ENCODE measurements at places on chromosomes 5 and 9.

DNA sequence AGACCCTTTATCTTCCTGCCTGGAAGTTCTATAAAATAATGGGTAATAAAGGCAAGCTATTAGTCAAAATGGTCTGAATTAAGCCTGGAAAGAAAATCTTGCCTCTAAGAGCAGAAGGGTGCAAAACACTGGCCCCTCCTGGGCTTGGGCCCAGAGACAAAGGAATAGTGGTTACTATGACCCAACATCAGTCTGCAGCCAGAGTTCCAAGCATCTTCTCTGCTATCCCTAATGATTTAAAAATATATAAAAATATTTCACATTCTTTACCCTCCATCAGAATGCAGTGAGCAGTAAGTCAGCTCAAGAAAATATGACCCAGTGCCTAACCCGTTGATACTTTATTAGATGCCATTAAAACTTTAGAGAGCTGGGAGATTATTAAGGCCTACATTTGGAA is 14.7 kb downstream of the TNFAIP8 start:
- DNase-seq: no peak

DNA sequence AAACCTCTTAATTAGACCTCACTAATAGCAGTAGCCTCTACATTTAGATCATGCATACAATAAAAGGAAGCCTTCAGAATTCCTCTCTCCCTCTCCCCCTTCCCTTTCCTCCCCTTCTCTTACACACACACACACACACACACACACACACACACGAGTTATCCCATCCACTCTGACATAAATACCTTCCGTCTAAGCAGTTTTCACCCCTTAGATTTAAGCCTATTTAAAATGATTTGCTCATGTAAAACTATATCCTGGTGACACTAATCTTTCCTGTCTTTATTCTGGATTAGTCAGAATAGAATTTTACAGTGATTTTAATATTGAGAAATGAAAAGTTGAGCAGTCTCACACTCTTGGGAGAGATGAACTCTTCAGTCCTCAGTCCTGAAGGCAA is 35.0 kb downstream of the PRELID2 start:
- no peak for DNase-seq

GRCh38 chr9:76109953-76110352 is 219.5 kb downstream of the PCSK5 start:
- DNase-seq: no peak

DNA sequence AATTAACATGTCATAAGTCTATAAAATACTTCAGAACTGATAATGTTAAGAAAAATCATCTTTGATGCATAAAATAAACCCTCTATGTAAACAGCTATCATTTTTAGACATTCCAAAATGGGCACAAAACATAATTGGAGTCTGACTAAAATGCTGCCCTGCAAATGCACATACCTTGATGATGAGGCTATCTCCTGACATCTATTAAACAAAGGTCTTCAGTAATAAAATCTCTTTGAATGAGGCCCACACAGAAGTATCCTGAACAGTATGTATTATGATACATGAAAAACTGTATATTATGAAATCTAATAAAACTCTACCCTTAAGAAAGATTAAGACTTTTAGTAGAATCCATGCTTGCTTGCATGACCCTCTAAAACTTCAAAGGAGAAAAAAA is 66.1 kb downstream of the FBXL17 start:
- DNase-seq: no peak

- no peak for DNase-seq
These were observed 20.0 kb downstream of the STC2 start for GRCh38 chr5:173308226-173308625.

GRCh38 chr5:96244696-96245095 is 188.4 kb downstream of the PCSK1 start:
- no peak for DNase-seq

- DNase-seq: no peak
These were observed 40.8 kb downstream of the PRDM6 start for GRCh38 chr5:123129811-123130210.

GRCh38 chr5:124655921-124656511 is 90.4 kb downstream of the ZNF608 start:
- DNase-seq: peak; percentile 78

DNA sequence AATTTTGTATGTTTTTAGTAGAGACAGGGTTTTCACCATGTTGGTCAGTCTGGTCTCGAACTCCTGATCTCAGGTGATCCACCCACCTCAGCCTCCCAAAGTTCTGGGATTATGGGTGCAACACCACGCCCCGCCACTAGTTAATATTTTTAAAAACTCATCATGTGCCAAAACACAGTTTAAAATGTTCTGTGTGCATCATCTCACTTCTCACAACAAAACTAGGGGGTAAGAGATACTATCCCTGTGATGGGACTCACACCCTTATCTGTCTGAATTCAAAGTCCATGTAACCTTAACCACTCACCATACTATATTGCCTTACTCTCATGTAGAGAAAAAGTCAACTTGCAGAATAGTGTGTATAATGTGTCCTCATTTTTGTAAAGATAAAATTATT is 2.6 kb downstream of the PKD2L2 start:
- DNase-seq: no peak

DNA sequence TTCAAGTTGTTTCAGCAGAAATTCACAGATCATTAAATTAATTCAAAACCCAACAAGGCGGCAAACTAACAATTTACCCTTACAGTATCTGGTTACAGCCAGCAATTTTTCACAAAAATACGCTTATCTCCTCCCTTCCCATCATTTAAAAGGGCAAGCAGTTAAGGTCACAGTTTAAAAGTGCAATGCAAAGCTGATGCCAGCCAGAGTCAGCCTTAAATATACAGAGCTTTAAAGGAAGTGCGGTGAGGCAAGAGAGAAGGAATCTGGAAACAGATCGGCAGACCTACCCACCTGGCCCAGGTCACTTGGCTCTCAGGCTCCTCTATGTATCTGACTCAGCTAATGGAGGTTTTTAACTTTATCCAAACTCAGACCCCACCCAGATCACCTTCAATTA is 31.0 kb downstream of the EPB41L4A start:
- no peak for DNase-seq

- DNase-seq: no peak
These were observed 159.4 kb downstream of the CEMIP2 start for GRCh38 chr9:71608825-71609447.

DNA sequence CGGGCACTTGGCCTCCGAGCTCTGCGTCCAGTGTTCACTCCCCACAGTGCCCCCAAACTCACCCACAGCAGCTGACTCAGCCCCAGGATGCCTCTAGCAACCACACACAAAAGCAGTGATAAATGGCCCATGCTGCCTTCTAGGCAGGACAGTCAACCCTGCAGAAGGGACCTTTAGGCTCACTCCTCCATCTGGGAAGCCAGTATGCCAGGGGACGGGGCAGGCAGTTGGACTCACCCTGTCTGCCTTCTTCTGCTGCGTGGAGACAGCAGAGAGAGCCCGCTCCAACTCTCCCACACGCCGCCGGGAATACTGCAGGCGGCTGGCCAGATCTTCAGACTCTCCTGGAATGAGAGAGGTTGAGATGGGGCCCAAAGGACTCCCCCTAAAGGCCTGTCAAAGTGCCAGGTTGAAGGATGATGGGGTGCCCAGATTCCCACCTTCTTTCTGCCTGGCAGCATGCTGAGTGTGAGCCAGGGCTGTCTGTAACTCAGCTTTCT is 10.4 kb downstream of the GOLGA2 start:
- DNase-seq: no peak

DNA sequence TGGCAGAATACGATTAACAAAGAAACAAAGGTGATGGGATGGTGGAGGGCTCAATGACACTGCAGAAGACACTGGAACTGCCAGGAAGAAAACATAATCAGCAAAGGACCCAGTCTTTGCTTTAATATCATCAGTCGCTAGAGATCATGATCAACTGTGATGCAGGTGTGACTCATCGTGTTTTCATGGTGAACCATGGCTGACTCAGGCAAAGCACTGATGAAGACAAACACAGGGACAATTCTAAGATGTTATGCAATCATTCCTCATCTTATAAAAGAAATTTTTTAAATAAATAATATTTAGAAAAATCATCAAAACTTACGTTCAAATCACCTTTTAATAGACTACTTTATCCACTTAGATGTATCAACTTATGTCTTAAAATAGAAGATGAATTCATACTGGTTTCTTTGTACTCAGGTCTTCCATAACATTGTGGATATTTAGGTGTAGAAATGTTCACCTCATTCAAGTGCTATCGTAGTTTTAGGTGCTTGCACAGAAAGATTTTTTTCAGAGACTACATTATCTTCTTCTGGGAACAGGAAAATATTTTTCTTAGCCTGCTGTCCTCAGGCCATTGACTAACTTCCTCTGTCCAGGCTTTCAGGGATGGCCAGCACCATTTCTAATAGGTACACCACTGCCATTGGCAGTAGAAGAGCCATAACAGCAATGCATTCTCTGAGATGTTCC is 673.4 kb upstream of the MEF2C start:
- no peak for DNase-seq
